ENCODE measurements at places on chromosomes 4 and X.

GRCh38 chr4:106353786-106354185 is 14.8 kb downstream of the GIMD1 start:
- no peaks in the 10 kb centered on the region for H3K27me3 ChIP-seq
- no peaks in the 10 kb centered on the region for H3K4me1 ChIP-seq
- H3K36me3 ChIP-seq: peaks cover 5% of the 10 kb centered on the region
- DNase-seq: no peak
- H3K4me3 ChIP-seq: no peak overlapping the region

DNA sequence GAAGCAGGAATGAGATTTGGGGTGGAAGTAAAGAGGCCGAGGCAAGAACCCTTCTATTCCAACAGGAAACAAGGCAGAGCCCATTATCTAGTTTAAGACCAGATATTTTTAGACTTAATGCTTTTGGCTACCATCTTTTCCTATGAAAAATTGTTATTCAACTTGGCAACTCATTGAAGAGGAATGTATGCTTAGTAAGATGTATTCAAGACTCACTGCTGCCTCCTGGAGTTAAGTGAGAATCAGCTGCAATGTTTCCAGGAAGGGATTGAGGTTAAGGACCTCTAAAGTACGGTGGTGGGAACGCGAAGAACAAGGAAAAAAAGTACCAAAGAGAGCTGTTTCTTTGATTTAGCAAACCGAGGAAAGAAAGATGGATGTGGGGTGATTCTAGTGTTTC is 89.1 kb downstream of the RAPGEF2 start:
- no peak overlapping the region for H3K27ac ChIP-seq
- H3K4me1 ChIP-seq: no peaks in the 10 kb centered on the region
- H3K27me3 ChIP-seq: no peaks in the 10 kb centered on the region
- H3K4me3 ChIP-seq: no peak overlapping the region
- peaks cover 3% of the 10 kb centered on the region for H3K36me3 ChIP-seq
- DNase-seq: no peak

DNA sequence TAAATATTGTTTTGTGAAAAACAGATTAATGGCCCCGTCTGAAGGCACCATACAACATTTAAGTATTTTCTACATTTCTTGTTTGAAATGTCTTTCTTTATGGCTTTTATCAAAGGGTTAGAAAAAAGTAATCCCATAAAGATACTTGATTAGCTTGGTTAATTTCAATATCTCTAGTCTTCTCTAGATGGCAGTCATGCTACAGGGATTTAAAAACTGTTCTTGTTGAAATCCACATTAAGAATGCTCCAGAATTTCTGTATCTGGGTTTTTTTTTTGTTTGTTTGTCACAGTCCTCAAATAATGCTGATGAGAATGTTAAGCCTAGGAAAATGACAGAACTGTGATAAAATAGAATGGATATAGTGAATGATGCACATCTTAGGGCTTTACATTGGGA is 109.0 kb upstream of the AADAT start:
- no peak for DNase-seq
- no peak overlapping the region for H3K4me3 ChIP-seq
- no peaks in the 10 kb centered on the region for H3K4me1 ChIP-seq
- no peaks in the 10 kb centered on the region for H3K36me3 ChIP-seq
- no peak overlapping the region for H3K27ac ChIP-seq

- H3K27me3 ChIP-seq: no peaks in the 10 kb centered on the region
- no peak for DNase-seq
- no peaks in the 10 kb centered on the region for H3K4me1 ChIP-seq
Observed at GRCh38 chr4:182188622-182189021, 54.6 kb upstream of the TENM3 start.

DNA sequence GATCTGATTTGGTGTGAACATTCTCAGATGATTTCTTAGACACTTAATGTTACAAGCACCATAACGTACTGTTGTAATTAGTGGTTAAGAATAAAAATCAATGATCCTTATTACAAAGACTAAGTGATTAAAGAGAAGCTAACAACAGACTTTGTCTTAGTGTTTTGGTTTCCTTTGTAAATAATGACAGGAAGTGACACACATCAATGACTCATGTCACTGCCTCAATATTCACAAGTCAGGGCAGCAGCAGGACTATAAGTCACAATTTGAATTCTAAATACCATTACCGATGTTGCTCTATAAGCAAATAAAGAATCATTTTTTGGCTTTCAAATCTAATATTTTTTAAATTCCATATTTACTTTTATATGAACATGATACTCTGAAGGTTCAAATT is 115.8 kb upstream of the FAT4 start:
- no peak overlapping the region for H3K27ac ChIP-seq
- no peaks in the 10 kb centered on the region for H3K36me3 ChIP-seq
- no peaks in the 10 kb centered on the region for H3K4me1 ChIP-seq
- no peaks in the 10 kb centered on the region for H3K27me3 ChIP-seq
- no peak for DNase-seq

DNA sequence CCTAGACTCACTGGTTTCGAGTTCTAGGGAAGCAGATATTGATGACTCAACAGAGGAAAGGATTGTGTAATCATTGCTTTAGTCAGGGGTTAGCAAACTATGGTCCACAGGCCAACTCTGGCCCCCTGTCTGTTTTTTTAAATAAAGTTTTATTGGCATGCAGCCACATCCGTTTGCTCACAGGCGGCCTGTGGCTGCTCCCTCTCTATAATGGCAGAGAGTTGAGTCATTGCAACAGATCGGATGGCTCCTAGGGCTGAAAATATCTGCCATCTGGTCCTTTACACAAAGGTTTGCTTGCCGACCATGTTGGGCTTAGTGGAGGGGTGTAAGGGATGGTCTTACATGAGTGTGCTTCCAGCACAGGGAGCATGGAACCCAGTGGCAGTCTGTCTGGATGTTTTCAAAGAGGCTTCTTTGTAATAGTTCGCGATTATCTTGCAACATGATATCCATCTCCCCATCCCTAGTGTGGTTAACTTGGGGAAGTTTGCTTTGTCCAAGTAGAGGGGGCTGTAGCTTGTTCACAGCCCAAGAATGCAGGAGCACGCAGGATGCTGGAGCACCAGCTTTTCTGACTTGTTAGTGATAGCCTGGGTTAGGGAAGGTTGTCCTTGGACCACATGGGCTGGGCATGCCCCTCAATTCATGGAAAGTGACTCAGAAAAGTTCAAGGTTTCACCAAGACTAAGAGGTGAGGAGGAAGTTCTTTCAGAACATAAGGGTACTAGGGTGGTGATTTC is 59.3 kb upstream of the CLDN34 start:
- H3K27ac ChIP-seq: no peak overlapping the region
- no peak for DNase-seq
- H3K27me3 ChIP-seq: peaks cover 11% of the 10 kb centered on the region
- no peaks in the 10 kb centered on the region for H3K4me1 ChIP-seq

DNA sequence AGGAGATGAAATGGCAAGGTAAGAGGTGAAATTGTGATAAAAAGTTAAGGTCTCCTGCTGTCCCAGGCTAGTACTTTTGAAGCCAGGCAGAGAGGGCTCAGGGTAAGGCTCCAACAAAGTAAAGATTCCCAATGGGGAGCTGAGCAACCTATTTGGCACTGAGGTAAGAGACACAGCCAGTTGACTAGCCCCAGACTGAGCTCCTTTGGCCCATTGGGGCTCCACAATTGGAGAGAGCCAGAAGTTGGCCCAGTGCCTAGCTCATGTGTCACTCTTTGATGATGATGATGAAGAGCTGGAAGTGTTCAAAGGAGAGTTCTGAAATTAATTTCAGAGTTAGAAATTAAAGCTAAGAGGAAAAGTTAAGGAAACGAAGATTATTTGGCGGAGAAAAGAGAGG is 94.6 kb downstream of the RLIM start:
- no peaks in the 10 kb centered on the region for H3K4me1 ChIP-seq
- no peaks in the 10 kb centered on the region for H3K36me3 ChIP-seq
- no peaks in the 10 kb centered on the region for H3K27me3 ChIP-seq
- no peak for DNase-seq

DNA sequence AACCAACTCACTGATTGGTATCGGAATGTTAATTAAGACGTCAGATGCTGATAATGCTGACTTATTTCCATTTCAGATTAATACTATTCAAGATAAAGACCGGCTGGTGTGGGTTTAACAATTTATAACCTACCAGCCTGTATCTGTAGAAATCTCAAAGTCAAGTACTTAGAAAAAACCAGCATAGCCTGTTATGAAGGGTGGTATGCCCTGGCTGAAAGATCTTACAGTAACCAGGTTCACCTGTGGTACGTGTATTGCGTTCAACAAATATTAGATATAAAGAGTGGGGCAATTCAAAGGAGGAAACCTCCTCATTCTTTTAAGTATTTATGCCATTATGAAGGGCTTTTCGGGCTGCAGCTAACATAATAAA is 240.8 kb upstream of the ANXA3 start:
- no peak overlapping the region for H3K4me3 ChIP-seq
- H3K27ac ChIP-seq: no peak overlapping the region
- no peak for DNase-seq
- no peaks in the 10 kb centered on the region for H3K36me3 ChIP-seq
- H3K27me3 ChIP-seq: peaks cover 26% of the 10 kb centered on the region
